Glutamatergic neuron (in vitro differentiated cells): ENCODE measurements at places on chromosomes 7 and 10.

GRCh38 chr7:135706858-135707569 is 21.0 kb downstream of the SLC13A4 start:
- no peak for DNase-seq

DNA sequence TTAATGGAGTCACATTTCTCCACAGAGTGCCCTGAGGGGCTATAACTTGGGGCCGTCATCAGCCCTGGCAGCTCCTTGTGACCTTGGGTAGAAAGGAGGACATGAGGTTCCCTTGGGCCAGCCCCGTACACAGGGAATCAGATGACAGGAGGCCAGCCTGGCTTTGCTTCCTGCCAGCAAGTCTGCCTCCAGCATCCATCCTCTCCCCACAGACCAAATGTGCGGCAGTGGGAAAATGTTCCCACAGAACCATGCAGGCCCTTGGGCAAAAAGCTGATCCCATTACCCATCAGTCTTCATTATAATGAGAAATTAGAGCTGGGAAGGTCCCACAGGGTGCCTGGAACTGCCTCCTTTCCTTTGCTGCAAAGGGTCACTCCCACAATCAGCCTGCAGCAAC is 908.3 kb downstream of the GRID1 start:
- peak; percentile 51 for DNase-seq

DNA sequence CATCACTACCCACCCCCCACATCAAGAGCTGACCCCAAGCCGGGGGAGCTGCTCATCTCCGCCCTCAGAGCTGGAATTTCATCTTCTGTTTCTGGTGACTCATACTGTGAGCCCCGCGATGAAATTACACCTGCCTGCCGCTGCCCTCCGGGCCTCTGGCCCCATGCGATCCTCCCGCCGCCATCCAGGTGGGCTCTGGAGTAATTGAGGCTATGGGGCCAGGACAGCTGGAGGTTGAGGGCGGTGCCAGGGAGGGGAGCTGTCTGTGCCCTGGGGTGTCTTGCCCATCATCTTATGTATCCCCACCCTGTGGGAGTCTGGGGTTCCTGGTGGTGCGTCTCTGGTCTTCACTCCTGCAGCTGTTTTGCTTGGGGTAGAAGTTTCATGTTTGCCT is 9.0 kb downstream of the GTF2IRD1 start:
- DNase-seq = no peak

GRCh38 chr10:22894714-22895113 is 33.1 kb upstream of the ARMC3 start:
- DNase-seq = peak; percentile 15

- DNase-seq = no peak
These were observed 611.1 kb upstream of the COBL start for GRCh38 chr7:51927738-51928137.

DNA sequence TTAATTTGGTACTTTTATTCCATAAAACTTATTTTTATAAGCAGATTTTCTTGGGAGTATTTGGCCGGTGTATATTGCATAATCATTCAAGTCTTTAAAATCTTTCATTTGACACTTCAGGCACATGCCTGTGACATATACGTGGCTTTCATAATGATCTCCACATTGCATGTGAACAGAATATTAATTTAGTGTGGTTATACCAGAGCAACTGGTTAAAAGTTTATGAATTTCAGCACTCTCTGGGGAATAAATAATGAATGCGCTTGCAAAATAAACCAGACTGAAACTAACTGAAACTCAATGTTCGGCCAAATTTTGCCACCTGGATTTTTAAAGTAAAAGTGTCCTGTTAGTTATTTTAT is 242.3 kb downstream of the GLI3 start:
- no peak for DNase-seq

DNA sequence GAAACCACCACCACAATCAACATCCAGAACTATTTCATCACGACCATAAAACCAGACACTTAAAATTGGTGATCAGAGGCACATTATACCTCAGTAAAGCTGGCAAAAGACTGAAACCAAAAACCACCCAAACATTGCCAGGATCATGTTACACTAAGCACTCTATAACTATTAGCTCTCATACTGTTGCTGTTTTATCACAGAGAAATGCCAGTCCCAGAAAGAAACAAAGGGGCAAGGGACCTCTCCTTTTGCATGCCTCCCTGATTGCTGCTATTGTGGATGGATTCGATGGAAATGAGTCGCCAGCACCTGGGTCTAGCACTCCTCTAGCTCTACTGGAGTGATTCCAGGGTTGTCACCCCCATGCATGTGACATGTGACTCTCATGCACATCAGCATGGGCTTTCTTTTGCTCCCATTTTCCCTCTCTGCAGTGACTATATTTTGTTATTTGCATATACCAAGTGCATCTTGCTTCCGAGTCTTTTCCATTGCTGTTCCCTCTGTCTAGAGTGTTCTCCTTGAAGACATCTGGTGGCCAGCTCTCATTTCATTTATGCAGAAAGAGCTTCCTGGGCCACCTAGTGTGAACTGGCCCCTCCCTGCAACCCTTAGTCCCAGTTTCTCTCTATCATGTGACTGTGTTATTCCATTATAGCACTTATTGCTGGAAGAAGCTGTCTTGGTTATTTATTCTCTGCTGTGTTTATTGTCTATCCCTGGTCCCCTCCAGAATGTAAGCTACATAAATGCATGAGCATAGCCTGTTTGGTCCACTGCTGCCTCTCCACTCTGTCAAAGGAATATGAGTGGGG is 300.6 kb downstream of the PLXNA4 start:
- DNase-seq = no peak

- DNase-seq = no peak
These were observed 16.1 kb upstream of the NDST2 start for GRCh38 chr10:73827346-73828089.

DNA sequence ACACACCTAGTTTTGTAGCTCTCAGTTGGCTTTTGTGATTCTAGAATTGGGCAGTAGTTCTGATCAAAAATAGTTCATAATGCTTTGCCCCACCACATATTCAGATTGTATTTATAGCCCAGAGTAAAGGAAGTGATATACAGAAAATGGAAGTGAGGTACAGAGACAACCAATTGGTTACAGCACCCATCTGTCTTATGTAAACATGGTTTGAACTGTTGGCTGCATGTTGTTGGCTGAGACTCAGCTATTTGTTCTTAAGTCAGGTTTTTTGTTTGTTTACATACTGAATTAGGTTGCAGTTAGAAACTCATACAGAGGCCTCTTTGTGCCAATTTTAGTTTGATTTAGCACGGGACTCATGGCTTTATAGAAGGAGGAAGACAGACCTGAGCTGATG is 158.9 kb upstream of the GPR26 start:
- no peak for DNase-seq

DNA sequence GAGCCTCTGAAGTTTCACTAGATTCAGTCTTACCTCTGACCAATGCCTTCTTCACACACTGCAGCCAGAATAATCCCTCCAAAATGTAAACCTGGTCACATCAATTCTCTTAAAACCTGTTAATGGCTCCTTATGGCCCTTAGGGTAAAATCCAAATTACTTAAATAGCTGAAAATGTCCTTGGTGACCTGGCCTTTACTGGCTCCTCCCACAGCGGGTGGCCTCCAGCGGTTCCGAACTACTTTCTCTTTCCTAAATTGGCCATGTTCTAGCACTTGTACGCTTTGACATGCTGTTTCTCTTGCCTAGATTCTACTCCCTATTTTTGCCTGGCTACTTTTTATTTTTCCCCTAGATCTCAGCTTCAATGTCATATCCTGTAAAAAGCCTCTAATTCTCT is 36.1 kb downstream of the AGK start:
- no peak for DNase-seq

DNA sequence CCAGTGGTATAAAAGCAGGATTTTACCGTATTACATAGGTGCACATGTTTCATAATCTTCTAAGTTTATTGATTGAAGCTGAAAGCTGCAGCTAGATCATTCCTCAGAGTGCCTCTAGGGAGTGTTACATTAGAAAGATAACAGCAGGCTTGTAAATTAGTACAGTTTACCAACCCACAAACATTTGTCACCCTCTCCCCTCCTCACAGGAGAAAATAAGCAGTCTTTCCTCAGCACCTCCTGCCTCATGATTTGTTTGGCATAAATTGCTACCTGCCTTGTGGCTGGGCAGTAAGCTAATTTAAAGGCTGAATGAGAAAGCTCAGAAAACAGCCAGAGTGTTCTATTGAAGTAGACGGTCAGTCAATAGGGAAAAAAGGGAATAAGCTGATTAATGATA is 74.2 kb downstream of the NXPH1 start:
- DNase-seq = no peak

DNA sequence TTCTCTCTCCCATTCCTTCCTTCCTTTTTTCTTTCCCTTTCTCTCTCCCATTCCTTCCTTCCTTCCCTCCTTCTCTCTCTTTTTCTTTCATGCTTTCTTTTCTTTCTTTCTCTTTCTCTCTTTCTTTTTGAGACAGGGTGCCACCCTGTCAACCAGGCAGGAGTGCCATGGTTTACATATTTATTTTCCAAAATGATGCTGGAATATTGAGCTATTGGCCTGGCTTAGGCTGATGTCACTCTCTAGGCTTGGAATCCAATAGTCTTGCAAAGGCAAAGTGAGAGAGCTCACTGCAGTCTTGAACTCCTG is 159.1 kb downstream of the BAMBI start:
- no peak for DNase-seq
